Muscle of back (tissue), 13 donors: ENCODE measurements at places on chromosomes 13 and 19.

GRCh38 chr19:1417145-1417544 lies 9.8 kb downstream of the DAZAP1 start:
- DNase-seq = no peak

- no peak for DNase-seq
Observed at GRCh38 chr13:51269039-51269438, 46.8 kb downstream of the FAM124A start.

DNA sequence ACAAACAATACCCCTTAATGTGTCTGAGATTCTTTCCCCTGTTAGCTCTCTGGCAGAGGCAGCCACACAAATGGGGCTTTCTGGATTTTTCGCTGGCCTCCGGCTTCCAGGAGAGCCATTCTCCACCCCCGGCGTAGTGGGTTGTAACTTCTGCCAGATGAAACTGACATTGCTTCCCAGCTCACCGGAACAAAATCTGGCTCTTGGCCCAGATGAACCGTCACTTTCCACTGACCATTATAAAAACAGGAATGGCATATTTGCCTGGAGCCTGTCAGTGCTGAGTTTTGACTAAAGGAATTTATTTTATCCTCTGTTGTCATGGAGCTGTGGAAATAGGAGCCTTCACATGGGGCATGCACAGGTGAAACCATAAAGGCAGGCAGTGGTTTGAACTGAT lies 120.6 kb upstream of the GPR12 start:
- peak; percentile 31 for DNase-seq

GRCh38 chr13:109712124-109712722 lies 74.2 kb downstream of the IRS2 start:
- no peak for DNase-seq

- DNase-seq = no peak
Observed at GRCh38 chr13:90032841-90033493, 1314.5 kb upstream of the MIR17HG start.

DNA sequence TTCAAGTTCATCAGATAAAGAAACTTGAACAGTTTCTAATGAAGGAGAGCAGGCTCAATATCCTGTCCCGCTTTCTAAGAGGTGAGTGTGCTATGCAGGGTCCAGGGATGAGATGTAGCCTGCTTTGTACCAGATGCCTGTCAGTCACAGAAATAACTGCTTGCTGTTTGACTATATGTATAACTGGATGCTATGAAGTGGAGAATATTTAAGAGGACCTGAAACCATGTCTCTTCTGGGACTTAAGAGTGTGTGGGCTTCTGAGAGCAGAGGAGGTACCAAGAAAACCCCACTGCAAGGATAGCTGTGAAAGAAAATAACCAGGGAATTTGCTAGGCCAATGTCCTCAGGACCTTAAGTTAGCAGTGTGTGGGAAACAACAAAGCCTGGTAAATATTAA lies 246.3 kb upstream of the RFC3 start:
- DNase-seq = no peak

DNA sequence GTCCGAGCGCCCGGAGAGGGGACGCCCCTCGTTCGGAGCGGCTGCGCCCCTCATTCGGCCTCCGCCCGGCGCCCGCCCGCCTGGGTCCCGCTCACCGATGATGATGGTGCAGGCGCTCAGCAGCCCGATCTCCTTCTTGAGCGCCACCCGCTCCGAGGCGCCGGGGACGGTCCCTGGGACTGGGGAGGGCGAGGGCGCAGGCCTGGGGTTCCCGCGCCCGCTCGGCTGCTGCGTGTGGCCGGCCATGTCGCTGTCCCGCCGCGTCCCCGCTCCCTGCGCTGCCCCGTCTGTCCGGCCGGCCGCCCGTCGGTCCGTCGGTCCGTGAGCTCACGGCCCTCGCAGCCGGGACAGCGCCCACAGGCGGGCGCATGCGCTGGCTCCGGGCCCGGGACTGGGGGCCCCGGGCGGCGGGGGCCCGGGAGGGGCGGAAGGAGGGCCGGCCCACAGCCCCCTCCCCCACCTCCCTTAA lies at the start of gene SLC7A10:
Gene SLC7A10, minus strand, starts transcription at position 393 of the 469 bp plus-strand sequence. Its CDS starts 147 bp downstream, at position 246.
- no peak for DNase-seq

- DNase-seq = no peak
Observed at GRCh38 chr13:31774186-31774750, 34.9 kb downstream of the RXFP2 start.

DNA sequence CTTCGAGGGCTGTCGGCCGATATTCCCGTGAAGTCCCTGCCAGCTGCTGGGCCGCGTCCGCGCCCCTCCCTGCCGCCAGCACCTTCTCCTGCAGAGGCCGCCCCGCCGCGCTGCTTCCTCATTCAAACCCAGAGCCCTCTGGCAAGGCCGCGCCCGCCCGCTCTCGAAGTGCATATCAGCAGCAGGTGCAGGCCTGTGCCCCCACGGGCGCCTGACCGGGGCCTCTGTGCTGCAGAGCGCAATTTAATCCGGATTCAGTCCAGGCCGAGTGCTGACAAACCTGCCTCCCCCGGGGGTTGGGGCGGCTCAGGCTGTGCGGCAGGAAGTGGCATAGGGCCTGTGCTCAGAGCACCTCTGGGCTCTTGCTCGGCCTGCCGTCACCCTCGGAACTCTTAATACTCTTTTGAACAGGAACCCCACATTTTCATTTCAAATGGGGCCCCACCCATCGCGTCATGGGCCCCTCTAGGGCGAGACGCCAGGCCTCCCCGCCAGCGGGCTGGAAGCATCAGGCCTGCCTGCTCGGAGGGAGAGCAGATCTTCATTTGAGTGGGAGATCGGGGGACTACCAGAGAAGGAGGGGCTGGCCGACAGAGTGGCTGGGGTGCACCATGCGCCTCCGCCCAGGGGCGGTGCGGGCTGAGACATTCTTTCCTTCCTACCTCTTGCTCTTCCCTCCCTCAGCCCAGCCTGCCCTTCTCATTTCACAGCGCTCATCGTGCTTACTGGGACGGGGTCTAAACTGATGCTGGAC lies 125.7 kb downstream of the TNFRSF19 start:
- DNase-seq = peak; percentile 75

GRCh38 chr13:37493775-37494174 lies 104.8 kb downstream of the POSTN start:
- DNase-seq = peak; percentile 78

GRCh38 chr13:80860845-80861244 lies 519.9 kb upstream of the SPRY2 start:
- no peak for DNase-seq

GRCh38 chr19:32914879-32915660 lies 45.5 kb upstream of the SLC7A9 start:
- no peak for DNase-seq

GRCh38 chr19:4367781-4368127 lies 24.4 kb downstream of the MPND start:
- no peak for DNase-seq

DNA sequence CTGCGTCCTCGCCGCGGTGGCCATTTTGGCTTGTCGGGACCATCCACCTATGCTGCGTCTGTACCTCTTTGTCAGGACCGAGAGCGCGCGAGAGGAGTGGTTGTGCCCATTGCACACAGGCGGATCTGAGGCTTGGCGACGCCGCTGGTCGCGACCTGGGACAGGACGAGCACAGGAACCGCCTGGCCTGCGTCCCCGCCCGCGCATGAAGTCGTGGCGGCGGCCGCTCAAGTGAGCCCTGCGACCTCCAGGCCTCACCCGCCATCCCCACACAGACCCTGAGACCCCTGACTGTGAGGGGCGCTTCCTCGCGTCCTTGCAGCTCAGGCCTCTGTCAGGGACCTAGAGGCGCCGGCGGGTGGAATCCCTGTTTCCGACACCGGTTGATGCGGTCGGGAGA lies 16.8 kb downstream of the ZNF586 start:
- DNase-seq = no peak

- DNase-seq = no peak
Observed at GRCh38 chr13:49627831-49628652, at the start of gene ARL11. ARL11 (plus strand) TSS chr13:49628507; CDS start chr13:49630448, 1,941 bp downstream.

DNA sequence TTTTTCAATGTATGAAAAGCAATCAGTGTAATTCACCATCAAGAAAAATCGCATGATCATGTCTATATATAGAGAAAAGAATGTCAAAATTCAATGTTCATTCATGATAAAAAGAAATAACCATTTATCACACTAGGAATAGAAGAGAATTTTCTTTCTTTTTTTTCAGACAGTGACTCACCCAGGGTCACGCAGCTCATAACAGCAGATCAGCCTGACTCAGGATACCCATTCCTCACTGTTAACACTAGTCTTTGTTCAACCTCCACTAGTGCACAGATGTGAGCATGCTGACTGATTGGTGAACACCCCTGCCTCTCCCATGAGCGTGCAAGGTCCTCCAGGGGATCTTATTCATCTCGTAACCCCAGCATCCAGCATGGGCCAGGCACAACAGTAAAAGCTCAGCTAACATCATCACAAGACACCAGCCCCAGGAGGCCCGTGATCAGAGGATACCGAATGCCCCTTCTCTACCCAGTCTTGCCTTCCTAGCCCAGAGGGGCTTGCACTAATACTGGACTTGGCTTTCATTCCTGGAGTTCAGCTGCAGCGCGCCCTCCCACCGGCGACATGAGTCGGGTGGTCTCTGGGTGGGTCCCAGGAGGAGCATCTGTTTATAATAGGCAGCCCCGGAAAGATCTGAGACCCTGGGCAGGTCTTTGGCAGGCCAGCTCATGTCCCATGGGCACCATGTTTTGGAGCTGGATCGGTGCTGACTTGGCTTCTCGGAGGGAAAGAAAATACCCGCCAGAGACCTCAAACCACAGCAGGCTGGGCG lies 539.5 kb upstream of the SLC10A2 start:
- DNase-seq = no peak

DNA sequence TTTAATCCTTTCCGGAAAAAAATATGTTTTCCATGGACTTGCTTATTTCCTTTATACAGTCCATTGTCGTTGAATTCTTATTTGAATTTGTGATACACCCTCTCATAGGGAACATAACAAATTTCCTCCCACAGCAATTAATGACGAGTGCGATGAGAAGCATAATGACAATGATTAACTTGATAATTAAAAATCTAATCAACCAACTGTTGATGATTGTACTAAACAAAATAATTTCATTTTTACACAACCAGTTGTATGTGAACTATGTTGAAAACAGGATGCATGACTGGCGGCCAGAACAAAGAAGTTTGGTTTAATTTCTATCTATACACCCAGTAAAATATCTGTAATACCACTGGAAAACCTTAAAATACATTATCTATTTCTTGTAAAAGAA lies 26.1 kb upstream of the CEACAM21 start:
- no peak for DNase-seq

DNA sequence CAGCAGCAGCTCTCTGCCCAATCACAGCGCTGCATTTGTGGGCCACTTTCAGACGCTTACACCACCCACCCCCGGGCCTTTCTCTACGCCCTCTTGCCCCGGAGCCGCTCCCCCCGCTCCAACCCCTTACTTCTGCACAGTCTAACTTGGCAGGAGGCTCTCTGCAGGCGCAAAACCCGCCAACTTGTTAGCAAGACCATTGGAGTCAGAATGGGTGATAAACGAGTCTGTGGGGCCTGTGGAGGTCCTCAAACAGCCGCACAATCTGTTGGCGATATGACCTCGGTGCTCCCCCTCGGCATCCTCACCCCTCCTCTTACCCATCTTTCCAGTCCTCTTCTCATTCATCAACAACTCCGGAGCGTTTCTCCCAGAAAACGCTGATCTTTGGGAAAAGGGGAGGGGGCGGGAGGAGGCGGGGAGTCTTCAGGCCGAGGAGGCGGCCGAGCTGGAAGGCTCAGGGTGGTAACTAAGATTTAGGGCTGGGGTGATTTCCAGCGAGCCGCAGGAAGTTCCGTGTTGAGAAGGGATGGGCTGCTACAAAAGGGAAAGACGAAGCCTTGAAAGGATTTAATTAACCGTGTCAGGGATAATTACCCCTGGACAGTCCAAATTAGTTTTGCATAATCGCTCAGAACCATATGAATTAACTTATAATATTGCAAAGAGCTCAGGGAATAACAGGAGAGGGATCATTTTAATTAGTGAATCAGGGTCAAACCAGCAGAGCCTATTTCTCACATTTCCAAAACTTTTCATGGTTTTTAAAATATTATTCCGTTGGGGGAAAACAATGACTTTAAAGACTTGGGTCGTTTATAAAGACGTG lies 4.1 kb downstream of the SOX21 start:
- no peak for DNase-seq

- peak; percentile 84 for DNase-seq
Observed at GRCh38 chr19:53467485-53468262, at the start of gene ZNF813. ZNF813 (plus strand) TSS chr19:53467733; CDS start chr19:53483823, 16,090 bp downstream.

- no peak for DNase-seq
Observed at GRCh38 chr19:29550896-29551295, 25.1 kb downstream of the VSTM2B start.

DNA sequence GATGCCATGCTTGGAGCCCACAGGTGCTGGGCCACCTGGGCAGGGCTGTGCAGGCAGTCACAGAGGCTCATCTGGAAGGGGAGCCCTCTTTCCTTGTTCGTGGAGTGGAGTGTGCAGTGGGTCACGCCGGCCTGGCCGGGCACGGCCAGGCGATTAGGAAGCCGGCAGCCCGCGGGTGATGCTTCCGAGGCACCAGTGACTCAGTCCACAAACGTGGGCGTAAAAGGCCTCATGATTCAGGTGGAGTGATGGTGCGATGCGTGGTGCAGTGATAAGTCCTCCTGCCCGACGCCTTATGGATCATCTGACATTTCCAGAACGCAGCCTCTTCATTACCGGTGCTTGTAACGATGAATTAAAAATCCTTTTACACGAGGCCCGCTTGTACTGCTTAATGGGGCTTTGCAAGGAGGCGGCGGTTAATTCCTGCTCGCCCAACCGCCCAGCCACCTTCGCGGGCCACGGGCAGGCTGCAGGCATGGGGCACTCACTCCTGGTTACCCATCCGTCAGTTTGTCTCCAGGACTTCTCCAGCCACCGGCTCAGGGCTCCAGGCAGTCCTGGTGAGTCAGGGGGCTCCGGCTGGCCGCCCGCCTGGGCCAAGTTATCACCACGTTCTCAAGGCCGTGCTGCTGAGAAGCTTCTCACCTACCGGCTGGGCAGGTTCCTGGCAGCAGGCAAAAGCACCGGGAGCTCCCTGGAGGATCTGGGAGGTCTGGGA lies 172.4 kb downstream of the KDM4B start:
- no peak for DNase-seq

GRCh38 chr13:103878891-103879605 lies 812.8 kb upstream of the SLC10A2 start:
- DNase-seq = peak; percentile 3

- DNase-seq = no peak
Observed at GRCh38 chr13:43058318-43058674, 34.9 kb downstream of the DNAJC15 start.

DNA sequence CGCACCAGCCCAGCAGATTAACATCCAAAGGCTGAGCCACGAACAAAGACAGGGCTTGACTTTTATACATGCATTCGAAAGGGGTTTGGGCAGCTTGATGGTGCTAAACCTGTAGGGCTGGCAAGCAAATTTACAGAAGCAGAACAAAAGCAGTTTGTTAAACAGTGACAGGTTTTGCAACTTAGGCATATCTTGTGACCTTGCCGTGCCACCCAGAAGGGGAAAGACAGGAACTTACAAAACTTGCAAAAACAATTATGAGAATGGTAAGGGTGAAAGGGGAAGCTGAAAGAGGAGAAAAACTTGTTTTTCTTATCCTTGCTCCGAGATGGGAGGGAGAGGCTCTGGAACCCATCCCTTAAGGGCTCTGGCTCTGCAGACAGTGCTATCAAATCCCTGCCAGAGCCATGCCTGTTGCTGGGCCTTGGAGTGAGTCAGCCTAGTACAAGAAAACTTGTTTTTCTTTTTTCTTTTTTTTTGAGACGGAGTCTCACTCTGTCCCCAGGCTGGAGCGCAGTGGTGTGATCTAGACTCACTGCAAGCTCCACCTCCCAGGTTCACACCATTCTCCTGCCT lies 1325.2 kb upstream of the PRR20A start:
- no peak for DNase-seq
